DND-41 (cell line): ENCODE measurements at places on chromosomes 12 and 14.

- no peaks in the 10 kb centered on the region for H3K27me3 ChIP-seq
- peaks cover 87% of the 10 kb centered on the region for H3K36me3 ChIP-seq
- DNase-seq = no peak
- H3K4me3 ChIP-seq = no peak overlapping the region
Observed at GRCh38 chr12:107702106-107702505, 16.5 kb downstream of the PWP1 start.

DNA sequence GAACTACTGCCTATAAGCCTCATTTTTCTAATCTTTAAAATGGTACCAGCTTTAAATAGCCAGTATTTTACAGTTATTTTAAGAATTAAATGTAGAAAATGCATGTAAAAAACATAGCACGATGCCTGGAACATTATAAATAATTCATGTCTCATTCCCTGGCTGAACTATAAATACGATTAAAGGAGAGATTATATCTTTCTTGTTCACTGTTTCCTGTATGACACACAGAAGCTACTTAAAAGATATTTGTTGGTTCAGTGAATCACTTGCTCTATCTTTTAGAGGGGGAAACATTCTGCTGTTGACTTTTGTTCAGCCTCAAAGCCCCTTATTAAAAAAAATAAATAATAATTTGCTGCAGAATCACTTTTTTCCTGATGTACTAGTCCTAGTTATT is 406.9 kb downstream of the LRFN5 start:
- no peak overlapping the region for H3K27ac ChIP-seq
- no peaks in the 10 kb centered on the region for H3K27me3 ChIP-seq
- DNase-seq = no peak

DNA sequence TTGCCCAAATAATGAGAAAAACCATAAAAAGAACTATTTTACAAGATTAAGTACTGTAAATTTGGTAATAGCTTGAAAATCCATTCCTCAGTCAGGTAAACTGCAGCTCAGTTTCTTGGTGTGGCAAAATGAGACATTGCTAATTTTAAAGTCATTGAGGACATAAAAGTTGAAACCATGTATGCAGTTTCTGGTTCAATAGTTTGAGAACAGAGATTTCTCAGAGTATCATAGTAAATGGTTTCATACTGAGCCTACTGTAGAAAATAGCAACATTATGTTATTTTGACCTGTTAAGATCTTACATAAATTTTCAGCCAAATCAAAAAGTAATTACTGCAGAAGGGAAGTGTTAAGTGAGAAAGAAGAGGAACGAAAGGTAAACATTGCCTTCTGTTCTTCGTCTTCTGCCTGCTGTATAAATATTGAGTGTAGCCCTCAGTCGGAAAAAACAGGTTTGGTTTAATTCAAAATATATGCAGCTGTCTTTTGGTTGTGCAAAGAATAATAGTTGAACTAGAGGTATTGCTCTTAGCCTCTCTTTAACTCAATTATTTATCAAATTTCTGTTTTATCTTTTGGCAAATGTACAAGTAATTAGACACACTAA is 119.6 kb downstream of the SYNE2 start:
- H3K36me3 ChIP-seq = peaks cover 61% of the 10 kb centered on the region
- no peak overlapping the region for H3K27ac ChIP-seq
- DNase-seq = no peak
- no peak overlapping the region for H3K4me3 ChIP-seq
- no peaks in the 10 kb centered on the region for H3K27me3 ChIP-seq

GRCh38 chr12:93136253-93137055 is 207.4 kb upstream of the EEA1 start:
- H3K27ac ChIP-seq = no peak overlapping the region
- H3K27me3 ChIP-seq = no peaks in the 10 kb centered on the region
- no peak overlapping the region for H3K4me3 ChIP-seq
- no peak for DNase-seq
- no peaks in the 10 kb centered on the region for H3K36me3 ChIP-seq

DNA sequence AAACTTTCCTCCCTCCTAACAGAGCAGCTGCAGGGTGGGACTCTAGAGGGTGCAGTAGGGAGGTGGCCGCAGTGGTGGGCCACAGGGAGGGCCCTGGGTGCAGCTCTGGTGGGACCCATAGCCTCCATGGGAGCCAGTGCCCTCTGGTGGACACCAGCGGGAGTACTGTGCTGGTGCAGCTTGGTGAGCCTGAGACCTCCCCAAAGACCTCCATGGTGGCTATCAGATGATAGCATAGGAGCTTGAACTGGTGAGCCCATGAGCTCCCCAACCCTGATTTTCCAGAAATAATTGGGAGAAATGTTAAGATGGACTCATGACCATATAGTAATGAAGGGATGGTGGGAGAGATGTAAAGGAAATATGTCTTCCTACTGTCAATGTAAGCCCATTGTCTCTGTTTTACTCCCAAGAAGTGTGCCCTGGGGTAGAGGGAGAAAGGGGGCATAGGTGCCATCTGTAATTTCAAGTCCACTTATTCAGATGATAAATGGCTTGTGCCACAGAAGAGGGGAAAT is 98.7 kb downstream of the GAS2L3 start:
- DNase-seq = peak; percentile 47
- no peaks in the 10 kb centered on the region for H3K4me1 ChIP-seq
- no peaks in the 10 kb centered on the region for H3K27me3 ChIP-seq

DNA sequence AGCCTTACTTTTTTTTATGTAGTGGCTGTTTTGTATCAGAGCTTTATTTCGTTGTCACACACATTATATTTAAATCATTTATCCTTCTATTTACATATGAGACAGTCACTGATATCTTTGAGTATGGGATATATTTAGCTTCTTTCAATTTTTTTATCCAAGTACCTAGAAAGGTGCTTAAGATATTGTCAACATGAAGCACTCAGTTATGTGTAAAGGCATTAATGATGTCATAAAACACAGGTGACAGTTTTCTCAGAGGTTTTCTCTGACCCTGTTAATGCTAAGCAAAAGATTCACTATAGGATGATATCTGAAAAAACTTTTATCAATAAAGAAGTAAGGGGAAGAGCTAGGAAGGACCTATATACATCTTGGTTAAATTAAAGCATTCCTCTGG is 23.2 kb downstream of the LRFN5 start:
- no peak for DNase-seq
- no peak overlapping the region for H3K4me3 ChIP-seq
- no peaks in the 10 kb centered on the region for H3K4me1 ChIP-seq
- no peak overlapping the region for H3K27ac ChIP-seq
- no peaks in the 10 kb centered on the region for H3K36me3 ChIP-seq

- no peaks in the 10 kb centered on the region for H3K4me1 ChIP-seq
- H3K27me3 ChIP-seq = no peaks in the 10 kb centered on the region
- no peak for DNase-seq
- no peaks in the 10 kb centered on the region for H3K36me3 ChIP-seq
- H3K27ac ChIP-seq = no peak overlapping the region
- no peak overlapping the region for H3K4me3 ChIP-seq
Observed at GRCh38 chr12:62653304-62653703, 186.7 kb downstream of the MON2 start.

DNA sequence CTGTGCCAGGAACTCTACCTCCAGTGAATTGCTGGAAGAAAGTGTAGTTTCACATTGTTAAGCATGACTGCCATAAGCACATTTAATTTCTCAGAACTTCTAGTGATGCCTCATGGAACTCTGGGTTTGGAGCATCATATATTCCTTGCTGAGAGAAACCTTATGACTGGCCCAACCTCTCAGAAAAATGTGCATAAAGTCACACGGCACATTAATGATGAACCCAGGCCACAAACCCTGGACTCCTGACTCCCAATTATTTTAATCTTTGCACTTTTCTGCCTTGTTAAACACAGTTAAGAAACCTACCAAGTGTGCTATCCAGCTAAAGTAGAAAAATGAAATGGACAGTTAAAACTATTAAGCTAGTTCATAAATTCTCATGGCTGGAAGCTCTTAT is 5.6 kb downstream of the TCP11L2 start:
- peaks cover 11% of the 10 kb centered on the region for H3K4me1 ChIP-seq
- DNase-seq = no peak
- no peak overlapping the region for H3K27ac ChIP-seq
- H3K36me3 ChIP-seq = no peaks in the 10 kb centered on the region
- no peaks in the 10 kb centered on the region for H3K27me3 ChIP-seq

DNA sequence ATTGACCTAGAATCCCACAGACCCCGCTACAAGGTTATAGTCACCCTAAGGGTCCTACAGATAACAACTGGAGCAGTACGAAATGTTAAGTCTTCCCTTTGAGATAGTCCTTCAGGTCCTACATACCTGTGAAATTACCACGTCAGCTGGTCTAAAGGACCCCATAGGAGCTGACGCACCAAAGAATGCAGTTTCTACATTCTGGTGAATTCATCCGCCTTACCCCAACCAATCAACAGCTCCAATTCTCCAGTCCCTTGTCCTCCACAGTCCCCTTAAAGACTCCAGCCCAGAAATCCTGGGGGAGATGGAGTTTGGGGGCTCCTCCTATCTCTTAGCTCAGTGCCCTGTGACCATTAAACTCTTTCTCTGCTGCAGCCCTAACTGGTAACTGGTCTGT is 36.2 kb upstream of the PRMT8 start:
- no peak for DNase-seq
- H3K27ac ChIP-seq = no peak overlapping the region
- no peak overlapping the region for H3K4me3 ChIP-seq
- no peaks in the 10 kb centered on the region for H3K36me3 ChIP-seq

DNA sequence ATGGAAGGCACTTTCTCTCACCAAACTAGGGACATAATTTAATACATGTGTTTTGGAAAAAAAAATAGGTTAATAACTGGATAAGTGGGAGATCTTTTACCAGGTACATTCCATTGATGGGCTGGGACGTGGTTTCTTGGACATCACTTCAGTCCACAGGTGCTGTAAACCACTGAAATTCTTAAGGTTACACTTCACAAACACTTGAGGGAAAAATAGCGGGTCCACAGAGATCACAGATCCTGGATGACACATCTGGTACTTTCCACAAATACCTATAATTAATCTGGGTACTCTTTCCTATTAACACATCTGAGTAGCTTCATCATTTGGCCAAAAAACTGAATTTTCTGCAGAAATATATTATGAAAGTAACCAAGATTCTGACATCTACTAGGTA is 85.0 kb downstream of the POLR3B start:
- peaks cover 13% of the 10 kb centered on the region; the same call in 1 of the 2 replicates for H3K36me3 ChIP-seq
- no peak for DNase-seq
- H3K27ac ChIP-seq = no peak overlapping the region
- no peak overlapping the region for H3K4me3 ChIP-seq

DNA sequence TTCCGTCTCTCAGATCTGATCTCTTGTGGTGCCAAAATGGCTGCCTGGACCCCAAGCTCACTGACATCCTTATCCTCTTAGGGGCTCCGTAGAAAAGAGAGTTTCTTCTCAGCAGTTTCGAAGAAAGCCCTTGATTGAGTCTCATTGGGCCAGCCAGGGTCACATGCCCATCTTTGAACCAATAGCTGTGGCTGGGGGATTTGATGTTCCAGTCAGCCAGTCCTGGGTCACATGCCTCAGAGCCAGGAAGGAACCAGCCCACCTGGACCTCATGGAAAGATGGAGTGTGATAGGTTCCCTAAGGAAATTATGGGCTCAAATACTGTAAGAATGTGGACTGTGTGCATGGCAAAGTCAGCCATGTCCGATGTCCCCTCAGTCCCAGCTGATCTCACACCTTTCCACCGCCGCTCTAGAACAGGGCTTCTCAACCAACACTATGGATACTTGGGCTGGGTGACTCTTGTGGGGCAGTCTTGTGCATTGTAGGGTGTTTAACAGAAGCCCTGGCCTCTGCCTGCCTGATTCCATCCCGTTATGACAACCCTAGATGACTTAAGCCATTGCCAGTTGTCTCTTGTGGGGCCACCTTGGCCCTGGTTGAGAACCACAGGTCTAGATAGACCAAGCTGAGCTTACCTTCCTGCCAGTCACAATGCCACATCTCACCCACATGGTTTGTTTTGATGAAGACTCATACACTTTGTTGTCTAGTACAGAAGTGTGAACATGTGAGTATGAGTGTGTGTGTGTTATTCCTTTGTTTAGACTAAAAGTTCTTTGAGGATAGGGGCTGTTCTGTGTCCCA is 163.9 kb downstream of the ADGRD1 start:
- H3K4me3 ChIP-seq = no peak overlapping the region
- DNase-seq = no peak
- H3K36me3 ChIP-seq = no peaks in the 10 kb centered on the region
- H3K27ac ChIP-seq = no peak overlapping the region

GRCh38 chr12:64186789-64187188 is 35.3 kb downstream of the KICS2 start:
- DNase-seq = no peak
- H3K27me3 ChIP-seq = no peaks in the 10 kb centered on the region
- no peak overlapping the region for H3K4me3 ChIP-seq

DNA sequence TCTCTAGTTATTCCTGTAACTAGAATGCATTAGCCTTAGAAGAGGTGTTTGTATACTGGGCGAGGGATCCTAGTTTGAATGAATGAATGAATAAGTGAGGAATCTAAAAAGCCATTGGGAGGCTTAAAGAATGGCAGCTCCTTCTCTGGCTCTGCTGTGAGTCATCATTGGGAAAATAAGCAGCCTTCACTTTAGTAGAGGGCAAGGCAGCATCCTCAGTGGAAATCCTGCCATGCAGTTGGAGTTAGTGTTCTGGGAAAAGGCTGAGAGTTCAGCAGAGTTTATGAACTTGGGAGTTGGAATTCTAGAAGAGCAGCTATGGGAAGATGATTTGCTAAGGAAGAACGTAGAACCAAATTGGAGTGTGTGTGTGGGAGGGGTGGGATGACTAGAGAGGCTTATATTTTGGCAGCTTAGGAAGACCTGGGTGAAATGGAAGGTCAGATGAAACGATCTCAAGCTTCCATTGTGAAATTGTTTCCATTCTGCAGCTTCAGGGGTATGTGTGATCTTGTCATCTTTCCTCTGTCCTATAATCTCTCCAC is 120.8 kb downstream of the PTCSC3 start:
- no peak overlapping the region for H3K27ac ChIP-seq
- DNase-seq = no peak
- H3K4me3 ChIP-seq = no peak overlapping the region
- H3K27me3 ChIP-seq = peaks cover 27% of the 10 kb centered on the region
- no peaks in the 10 kb centered on the region for H3K4me1 ChIP-seq

DNA sequence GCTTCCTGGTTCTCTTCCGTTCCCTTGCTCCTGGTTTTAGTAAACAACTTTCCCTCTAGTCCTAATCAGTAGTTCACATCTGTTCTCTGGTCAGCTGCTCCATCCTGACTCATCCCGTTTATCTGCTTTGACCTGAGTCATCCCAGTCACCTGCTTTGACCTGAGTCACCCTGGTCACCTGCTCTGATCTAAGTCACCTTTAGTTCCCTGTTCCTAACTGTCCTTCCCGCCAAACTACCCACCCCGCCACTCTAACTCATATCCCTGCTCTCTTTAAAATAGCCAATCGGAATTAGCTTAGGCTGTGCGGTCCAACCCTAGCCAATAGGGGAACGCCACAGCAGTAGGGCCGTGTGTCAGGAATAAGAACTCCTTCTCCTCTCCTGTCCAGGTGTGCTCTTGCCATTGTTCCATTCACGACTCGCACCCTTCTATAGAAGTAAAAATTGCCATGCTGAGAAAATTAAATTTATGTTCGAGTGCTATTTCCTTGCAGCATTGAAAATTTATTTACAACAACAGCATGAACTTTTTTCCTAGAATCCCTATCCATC is 3.1 kb upstream of the ANKRD33 start:
- peaks cover 11% of the 10 kb centered on the region for H3K4me1 ChIP-seq
- no peaks in the 10 kb centered on the region for H3K27me3 ChIP-seq
- H3K4me3 ChIP-seq = no peak overlapping the region
- H3K27ac ChIP-seq = no peak overlapping the region
- no peaks in the 10 kb centered on the region for H3K36me3 ChIP-seq

GRCh38 chr14:104561124-104561557 is 18.4 kb upstream of the C14orf180 start:
- no peaks in the 10 kb centered on the region for H3K4me1 ChIP-seq
- no peak overlapping the region for H3K27ac ChIP-seq
- no peak overlapping the region for H3K4me3 ChIP-seq
- peaks cover 19% of the 10 kb centered on the region for H3K27me3 ChIP-seq
- H3K36me3 ChIP-seq = no peaks in the 10 kb centered on the region
